Stomach (tissue), 19 donors: ENCODE measurements at places on chromosomes 13 and 19.
A peak's percentile ranks its signal among the peaks of the same experiment; 100 is the strongest.

DNA sequence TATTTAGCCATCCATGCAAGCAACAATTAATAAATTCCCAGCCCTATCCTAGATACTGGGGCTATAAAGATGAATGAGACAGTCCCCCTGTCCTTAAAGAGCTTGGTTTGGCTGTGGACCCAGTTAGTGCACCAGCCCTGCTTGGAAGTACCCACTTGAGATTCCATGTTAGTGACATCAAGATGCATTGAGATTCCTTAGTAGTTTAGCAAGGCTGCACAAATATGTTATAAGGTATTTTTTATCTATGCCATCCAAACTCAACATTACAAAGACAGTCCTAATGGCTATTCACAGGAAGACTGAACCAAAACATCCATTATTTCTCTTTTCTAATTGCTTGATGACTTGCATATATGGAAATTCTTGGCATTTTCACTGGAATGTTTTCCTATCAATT lies 48.8 kb upstream of the RAP2A start:
- DNase-seq: no peak

DNA sequence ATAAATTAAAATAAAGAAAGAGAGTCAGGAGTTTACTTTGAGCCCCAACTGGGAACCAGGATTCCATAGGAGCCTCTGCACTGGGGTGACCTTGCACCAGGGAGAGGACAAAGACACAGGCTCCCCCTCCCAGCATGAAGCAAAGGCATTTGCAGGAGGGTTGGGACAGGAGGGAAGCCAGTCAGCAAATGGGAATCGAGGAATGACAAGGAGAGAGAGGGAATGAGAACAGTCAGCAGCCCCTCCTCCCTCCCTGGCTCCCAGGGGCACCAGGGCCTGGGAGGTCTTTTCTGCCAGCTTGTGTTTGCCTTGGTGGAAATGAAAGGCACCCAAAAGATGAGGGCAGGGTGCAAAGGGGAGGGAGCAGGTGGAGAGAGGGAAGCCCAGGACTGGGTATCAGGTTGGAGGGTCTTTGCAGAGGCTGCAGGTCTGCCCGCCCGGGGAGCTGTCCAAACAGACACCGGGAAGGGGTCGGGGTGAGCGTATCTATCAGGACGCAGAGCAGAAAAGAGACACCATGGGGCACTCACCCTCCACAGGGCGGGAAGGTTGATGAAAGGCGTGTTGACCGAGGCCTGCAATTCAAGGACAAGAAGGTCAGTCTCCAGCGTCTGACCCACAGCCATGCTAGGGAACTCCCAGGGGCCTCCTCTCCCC lies 3.8 kb downstream of the SBSN start:
- no peak for DNase-seq

DNA sequence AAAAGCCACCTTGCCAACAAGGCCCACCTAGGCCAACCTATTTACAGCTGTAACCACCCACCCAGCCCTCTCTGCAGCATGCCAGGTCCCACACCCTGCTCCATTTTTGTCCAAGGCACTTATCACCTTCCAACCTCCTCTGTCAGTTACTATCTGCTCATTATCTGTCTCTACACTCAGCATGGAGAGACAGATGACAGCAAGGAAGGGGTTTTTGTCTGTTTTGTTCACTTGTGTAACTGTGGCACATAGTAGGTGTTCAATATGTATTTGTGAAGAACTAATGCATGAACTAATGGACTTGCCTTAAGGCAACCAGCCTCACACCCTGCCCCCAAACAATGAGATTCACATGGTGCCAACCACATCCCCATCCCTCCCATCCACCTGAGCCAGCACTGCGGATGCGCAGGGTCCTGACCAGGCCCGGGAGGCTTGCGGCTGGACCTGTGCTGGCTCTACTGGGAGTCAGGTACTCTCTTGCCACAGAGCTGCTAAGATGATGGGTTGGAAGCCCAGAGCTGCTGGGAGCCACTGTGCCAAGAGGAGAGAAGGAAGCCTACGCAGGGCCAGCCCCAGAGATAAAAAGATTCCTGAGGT lies 17.3 kb downstream of the DEDD2 start:
- DNase-seq: no peak

GRCh38 chr13:75946536-75947284 lies 310.6 kb downstream of the LMO7 start:
- DNase-seq: no peak

- DNase-seq: peak; percentile 63
These were observed 1.5 kb downstream of the SBNO2 start for GRCh38 chr19:1172353-1173158.

DNA sequence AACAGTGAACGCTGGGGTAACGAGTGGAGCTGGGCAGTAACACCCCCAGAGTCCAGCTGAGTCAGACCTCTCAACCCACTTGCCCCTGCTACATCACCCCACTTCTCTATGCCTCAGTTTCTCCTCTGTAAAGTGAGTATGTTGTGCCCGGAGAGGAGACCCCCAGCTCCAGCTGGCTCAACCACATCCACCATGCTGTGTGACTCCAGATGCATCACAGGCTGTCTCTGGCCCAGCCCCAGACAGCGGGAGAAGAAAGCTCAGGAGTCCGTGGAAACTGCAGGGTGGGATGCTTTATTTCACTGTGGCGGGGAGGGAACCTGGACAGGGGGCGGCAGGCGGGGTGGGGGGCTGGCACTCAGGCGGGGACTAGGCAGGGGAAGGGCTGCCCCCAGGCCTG lies 9.6 kb upstream of the ELL start:
- DNase-seq: no peak

DNA sequence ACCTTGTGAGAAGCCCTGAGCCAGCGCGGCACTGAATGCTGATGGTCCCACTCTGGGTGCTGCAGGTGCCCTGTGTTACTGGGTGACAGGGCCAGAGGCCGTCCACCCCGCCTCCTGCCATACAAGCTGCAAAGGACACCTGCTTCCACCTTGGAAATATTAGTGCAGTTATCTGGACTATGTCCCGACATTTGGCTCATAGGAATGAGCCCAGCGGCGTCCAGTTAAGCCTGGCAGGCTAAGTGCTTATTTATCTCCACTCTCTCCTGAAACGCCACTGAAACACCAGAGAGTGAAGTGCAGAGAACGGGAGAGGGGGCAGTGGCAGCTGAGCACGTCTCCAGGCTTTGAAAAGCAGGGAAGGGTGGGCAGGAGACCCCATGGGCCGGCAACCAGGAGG lies 145.8 kb downstream of the KDM4B start:
- no peak for DNase-seq

DNA sequence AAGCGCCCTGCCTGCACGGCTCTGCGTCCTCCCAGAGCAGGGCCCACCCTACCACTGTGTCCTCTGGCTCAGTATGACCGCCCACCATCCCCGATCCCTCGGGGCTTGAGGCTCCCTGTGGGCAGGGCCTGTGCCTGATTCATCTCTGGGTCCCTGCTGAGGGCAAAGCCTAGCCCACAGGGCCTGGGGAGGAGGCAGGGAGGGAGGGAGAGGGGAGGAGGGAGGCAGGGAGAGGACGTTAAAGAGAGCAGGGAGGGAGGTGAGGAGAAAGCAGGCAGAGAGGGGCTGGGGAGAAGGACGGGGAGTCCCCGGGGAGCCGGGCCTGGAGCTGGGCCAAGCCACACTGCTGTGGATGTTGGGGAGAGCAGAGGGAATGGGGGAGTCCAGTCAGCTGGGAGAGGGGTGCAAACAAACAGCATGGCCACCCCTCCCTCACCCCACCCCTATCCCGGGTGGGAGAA lies 4.0 kb upstream of the ERFL start:
- no peak for DNase-seq

DNA sequence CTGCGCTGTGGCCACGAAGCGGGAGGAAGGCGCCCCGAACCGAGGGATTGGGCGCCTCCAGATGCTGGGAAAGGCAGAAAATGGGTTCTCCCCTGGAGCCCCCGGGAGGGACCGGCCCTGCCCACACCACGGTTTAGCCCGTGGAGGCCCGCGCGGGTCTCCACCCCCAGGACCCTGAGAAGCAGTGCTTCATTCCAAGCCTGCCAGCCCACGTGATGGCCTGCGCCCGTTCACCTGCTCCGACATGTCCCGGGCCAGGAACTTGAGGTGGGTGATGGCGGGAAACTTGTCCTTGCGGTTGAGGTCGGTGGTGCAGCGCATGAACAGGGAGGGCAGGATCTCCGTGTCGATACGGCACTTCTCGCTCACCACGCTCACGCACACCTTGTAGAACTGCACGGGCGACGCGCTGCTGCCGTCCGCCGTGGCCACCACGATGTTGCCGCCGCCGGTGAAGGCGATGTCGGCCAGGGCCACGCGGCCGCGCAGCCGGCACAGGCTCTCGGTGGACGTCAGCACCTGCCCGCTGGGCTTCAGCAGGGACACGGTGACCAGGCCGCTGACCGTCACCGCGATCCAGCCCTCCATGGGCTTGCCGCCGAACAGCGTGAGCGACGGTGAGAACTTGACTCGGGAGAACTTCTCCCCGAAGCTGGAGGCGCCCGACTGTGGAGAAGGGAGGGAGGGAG lies 7.3 kb downstream of the MED16 start:
- DNase-seq: no peak

GRCh38 chr19:15721268-15721667 lies 6.6 kb upstream of the OR10H2 start:
- DNase-seq: no peak

GRCh38 chr13:55606045-55606665 lies 1534.6 kb upstream of the PRR20A start:
- DNase-seq: no peak

- peak; percentile 99 for DNase-seq
These were observed 525 bp upstream of the MYPOP start for GRCh38 chr19:45902651-45903625.

DNA sequence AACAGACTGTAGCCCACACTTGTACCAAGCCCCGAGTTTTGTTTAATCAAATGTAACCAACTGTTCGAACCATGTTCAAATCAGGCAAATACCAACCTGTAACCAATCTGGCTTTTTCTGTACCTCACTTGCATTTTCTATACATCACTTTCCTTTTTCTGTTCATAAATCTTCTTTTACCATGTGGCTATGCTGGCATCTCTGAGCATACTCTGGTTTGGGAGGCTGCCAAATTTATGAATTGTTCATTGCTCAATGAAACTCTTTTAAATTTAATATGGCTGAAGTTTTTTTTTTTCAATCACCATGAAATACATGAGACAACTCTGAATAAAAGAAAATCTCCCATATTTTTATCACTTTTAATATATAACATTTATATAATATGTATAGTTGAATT lies 256.1 kb downstream of the SLITRK6 start:
- no peak for DNase-seq

DNA sequence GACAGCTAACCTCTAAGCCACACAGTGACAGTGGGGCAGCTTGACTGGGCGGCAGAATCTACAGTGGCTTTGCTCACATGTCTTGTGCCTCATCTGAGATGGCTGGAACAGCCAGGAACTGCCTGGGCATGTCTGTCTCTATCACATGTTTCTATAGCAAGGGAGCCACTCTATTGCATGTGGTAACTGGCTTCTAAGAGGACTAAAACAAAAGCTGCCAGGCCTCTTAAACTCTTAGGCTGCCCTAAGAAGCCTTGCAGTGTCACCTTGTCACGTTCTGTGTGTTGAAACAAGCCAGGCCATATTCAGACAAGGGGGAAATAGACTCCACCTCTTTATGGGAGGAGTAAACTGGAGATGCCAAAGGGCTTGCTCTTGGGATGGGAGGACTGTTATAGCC lies 122.9 kb upstream of the MAB21L1 start:
- no peak for DNase-seq

- peak; percentile 46 for DNase-seq
These were observed 40.7 kb upstream of the NDUFS7 start for GRCh38 chr19:1343041-1343440.

DNA sequence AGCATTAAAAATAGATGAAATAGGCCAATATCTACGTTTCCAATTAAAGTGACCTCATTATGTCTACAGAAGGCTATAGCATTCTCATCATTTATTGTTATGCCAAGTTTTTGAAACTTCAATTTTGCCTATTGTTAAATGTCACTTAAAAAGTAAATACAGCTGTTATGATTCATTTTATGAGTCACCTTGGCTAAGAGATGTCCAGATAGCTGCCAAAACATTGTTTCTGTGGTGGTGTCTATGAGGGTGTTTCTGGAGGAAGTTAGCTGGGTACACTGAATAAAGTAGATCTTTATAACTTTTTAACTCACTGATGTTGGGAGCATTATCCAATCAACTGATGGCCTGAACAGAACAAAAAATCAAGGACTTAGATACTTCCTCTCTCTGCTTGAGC lies 1209.7 kb upstream of the PCDH9 start:
- peak; percentile 1 for DNase-seq

DNA sequence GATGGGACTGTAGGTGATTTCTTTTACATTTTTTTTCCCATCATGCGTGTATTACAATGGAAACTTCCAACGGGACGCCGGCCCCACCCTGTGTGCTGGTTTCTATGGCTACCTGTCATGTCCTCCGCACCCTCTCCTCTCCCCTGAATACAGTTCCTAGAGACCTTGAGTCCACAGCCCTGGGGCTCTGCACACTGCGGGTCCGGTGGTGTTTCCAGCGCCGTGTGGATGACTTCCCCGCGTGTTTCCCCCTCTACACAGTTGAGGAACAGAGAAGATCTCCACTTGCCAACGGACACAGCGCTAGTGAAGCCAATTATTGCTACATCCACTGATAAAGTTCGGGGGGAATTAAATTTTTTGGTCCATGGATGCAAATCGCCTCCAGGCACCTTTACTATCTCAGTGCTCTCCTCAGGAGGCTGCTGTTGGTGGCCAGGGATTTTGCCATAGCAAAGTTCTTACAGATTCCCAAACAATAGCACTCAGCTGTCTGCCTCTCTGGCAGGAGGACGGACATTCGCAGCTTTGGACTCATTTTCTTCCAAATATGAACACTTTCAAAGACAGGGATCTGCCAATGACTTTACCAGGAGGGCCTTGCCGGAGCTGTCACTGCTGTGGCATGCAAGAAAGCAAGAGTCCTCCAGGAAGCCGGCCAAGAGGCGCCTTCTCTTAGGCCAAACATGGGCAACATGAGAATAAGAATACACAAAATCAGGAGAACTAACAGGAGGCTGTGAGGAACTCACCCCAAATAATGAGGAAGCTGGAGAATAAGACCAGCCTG lies 39.3 kb upstream of the GAS6 start:
- peak; percentile 25 for DNase-seq

DNA sequence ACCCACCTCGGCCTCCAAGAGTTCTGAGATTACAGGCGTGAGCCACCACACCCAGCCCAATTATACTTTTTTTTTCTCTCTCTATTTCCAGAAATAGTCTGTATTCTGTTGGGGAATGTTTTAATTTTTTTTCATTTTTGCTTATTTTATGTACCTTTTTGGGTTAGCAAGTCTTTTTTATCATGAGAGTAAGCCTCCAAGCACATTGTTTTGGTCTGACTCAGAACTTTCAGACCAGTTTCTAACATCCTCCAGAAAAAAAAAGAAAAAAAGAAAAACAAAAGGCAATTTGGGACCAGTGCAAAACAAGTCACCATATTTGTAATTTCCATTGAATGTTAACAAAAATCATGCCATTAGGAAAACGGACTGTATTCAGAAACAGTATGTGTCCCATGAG lies 1465.5 kb downstream of the SLITRK5 start:
- no peak for DNase-seq

GRCh38 chr13:102045731-102046130 lies 356.1 kb downstream of the FGF14 start:
- DNase-seq: no peak
